ENCODE measurements at places on chromosomes 2 and 18.

DNA sequence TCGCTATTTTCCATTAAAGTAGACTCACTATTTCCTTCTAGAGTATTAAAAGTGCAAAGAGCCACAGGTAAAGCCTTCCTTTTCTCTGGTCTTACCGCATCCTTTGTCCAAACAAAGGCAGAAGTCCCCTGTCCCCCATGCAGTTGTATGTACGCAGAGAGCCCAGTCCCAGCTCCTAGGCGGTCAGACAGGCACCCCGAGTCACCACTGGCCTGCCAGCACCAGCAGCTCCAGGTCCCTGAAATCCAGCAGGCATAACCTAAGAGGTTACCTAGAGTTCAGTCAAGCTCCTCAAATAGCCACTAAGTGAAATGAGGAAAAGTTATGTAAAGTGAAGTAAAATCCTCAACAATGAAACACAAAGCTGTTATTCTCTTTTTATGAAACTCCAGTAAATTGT, 60.4 kb upstream of the TWIST2 start:
- DNase-seq: no peak

DNA sequence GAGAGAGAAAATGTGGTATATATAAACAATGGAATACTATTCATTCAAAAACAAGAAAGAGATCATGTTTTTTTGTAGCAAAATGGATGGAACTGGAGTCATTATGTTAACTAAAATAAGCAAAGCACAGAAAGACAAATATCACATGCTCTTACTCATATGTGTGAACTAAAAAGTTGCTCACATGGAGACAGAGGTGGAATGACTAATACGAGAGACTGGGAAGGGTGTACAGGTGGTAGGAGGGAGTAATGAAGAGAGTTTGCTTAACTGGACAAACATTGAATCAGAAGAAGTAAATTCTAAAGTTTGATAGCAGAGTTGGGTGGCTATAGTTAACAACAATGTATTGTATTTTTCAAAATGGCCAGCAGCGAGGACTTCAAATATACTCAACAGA, 1080.7 kb upstream of the CHAC2 start:
- no peak for DNase-seq

DNA sequence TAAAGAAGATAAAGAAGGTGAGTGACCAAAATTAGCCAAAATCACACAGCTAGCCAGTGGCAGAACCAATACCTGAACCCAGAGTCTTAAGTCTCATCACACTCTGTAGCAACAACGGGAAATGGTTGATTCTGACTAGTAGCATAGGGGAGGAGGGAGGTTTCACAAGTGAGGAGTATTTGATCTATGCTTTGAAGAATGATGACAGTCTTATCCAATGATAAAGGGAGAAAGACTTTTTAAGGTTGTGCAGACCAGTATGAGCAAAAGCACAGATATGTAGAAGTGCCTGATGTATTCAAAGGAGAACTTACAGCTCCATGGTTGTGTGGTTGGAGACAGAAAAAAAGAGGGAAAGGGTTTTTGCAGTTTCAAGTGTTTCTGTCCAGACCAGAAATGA, 50.7 kb upstream of the LINC00305 start:
- DNase-seq: no peak

DNA sequence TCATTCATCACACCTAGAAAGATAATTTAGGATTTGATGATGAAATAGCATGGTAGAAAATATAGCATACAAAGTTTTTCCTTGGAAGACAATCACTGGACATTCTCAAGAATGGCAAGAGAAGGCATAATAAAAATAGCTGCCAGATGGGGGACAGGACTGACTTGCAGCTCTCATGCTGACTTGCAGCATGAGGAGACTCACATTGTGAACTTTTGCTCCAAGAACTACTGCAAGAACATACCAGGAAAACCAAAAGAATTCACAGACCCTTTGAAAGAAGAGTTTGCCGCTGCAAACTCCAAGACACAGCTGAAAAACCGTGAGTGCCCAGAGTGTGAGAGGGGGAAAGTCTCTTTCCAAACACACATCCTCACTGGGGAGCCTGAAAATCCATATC, 47.0 kb downstream of the CRYGD start:
- DNase-seq: no peak

- no peak for DNase-seq
These were observed 244.2 kb upstream of the SALL3 start for GRCh38 chr18:78735131-78736014.

- DNase-seq: no peak
These were observed 286.2 kb downstream of the ARL6IP6 start for GRCh38 chr2:153004627-153005026.

GRCh38 chr2:136932700-136933099, 167.4 kb downstream of the THSD7B start:
- DNase-seq: no peak

- no peak for DNase-seq
These were observed 431.2 kb upstream of the CHST9 start for GRCh38 chr18:27616324-27616723.

GRCh38 chr2:171178993-171179392, 18.3 kb upstream of the TLK1 start:
- DNase-seq: no peak

DNA sequence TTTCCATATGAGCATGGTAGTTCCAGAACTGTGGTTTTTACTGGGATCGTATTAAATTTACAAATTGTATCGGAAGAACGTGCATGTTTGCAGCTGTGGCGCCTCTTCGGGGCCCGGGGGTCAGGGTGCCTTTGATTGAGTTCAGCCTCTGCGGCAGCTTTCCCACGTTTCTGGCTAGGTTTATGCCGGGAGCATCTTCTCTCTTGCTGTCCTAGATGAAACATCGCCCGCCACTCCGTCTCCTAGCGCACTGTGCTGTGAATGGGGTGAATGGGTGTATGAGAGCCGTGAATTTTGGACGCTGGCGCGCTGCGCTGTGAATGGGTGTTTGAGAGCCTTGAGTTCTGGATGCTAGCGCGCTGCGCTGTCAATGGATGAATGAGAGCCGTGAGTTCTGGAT, 12.3 kb downstream of the PDCD1 start:
- DNase-seq: no peak
